ENCODE measurements at places on chromosomes 3 and 15. TPM values are rescaled to one million over a fixed set of nuclear protein-coding genes. Genes with fewer than 3 reads are reported as not detected.

GRCh38 chr3:124565013-124565412 lies 165.2 kb upstream of the UMPS start:
- no peak overlapping the region for H3K4me3 ChIP-seq
- peak; percentile 73 for DNase-seq
- H3K36me3 ChIP-seq: no peaks in the 10 kb centered on the region
- H3K27ac ChIP-seq: no peak overlapping the region

EIF5A2 gene
- 2.6 TPM for total RNA-seq

PCOLCE2 gene
- 9.4 TPM for total RNA-seq

DNA sequence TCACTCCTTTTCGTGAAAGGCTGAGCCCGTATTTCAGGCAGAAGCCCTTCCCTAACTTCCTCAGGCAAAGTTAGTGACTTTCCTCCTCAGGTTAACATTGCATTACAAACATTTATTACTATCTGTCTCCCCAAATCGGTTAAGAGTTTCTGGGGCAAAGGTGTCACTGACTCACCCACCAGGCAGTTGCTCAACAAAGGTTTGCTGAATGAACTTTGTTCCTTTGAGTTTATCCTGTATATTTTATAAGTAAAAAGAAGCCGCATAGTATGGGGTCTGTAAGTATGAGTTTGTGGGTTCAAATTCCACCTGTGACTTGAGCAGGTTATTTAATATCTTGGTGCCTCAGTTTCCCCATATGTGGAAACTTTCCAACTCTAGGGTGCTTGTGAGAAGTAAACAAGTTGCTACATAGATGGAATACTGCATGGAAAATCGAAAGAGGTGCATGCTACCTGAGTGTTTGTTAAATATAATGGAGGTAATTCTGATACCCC lies 177.7 kb downstream of the THRB start:
- H3K4me1 ChIP-seq: no peaks in the 10 kb centered on the region
- no peaks in the 10 kb centered on the region for H3K36me3 ChIP-seq
- H3K27me3 ChIP-seq: no peaks in the 10 kb centered on the region
- DNase-seq: no peak
- H3K27ac ChIP-seq: no peak overlapping the region

- H3K36me3 ChIP-seq: no peaks in the 10 kb centered on the region
- H3K4me3 ChIP-seq: no peak overlapping the region
- H3K27ac ChIP-seq: no peak overlapping the region
- H3K27me3 ChIP-seq: no peaks in the 10 kb centered on the region
- no peaks in the 10 kb centered on the region for H3K4me1 ChIP-seq
Measured at GRCh38 chr15:29645841-29646240, 176.4 kb downstream of the TJP1 start.

All from upper lobe of left lung (tissue), 6 donors.